ENCODE measurements at places on chromosomes 1 and 21.
A peak's percentile ranks its signal among the peaks of the same experiment; 100 is the strongest.

DNA sequence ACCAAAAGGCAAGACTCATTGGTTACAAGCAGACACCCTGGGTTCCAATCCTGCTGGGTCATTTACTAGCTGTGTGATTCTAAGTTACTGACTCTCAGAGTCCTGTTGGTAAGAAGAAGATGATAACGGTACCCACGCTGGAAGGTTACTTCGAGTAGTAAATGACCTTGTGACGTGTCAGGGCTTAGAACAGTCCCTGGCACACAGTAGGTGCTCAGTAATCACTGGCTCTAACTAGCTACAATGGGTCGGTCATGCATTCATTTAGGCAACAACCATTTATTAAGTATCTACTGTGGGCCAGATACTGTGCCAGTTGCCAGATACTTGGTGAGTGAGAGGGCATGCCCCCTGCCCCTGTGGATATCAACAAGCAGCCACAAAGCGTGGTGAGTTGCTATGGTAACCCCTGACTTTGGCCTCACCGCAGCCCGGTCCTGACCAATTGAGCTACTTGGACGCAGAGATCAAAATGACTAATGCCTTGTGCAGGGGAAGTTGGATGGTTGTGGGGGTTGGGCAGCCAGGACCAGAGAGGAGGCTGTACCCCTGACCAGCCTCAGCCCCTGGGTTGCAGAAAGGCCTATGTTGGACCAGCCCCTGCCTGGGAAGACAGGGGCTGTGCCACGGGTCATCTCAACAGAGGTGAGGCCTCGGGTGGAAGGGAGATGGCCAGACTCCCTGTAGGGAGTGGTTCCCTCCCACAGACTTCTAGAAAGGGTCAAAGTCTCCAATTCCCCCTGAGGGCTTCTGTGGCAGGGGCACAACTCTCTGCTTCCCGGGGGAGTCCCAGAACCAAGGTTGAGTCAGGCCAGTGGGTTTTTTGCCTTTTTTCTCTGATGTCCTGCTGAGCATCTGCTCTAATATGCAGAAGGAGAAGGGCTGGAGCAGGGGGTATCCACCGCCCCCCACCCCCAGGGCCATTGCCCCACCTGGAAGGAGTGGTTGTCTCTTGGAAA is 16.0 kb downstream of the DHRS3 start:
- DNase-seq = no peak

GRCh38 chr1:99577313-99577712 is 68.6 kb upstream of the PALMD start:
- no peak for DNase-seq

DNA sequence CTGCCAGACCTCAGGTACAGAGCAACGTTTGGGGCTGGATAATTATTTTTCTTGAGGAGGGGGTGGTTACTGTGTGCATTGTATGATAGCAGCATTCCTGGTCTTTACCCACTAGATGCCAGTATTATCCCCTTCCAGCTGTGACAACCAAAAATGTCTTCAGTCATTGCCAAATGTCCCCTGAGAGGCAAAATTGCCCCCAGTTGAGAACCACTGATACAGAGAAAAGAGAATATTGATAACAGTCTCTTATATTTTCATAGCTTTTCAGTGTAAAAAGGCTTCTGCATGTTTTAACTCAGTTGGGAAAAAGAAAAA is 51.8 kb upstream of the SYT14 start:
- DNase-seq = no peak

GRCh38 chr21:42203936-42204335 is 15.0 kb upstream of the ABCG1 start:
- no peak for DNase-seq

- DNase-seq = no peak
Observed at GRCh38 chr1:206826394-206826793, 39.0 kb upstream of the IL20 start.

GRCh38 chr21:29499734-29500343 is 201.1 kb downstream of the BACH1 start:
- DNase-seq = peak; percentile 49

GRCh38 chr1:64974288-64974825 is 8.0 kb upstream of the JAK1 start:
- DNase-seq = no peak

Measured in COLO829 (cell line).